ENCODE measurements at places on chromosomes 7 and 10.

DNA sequence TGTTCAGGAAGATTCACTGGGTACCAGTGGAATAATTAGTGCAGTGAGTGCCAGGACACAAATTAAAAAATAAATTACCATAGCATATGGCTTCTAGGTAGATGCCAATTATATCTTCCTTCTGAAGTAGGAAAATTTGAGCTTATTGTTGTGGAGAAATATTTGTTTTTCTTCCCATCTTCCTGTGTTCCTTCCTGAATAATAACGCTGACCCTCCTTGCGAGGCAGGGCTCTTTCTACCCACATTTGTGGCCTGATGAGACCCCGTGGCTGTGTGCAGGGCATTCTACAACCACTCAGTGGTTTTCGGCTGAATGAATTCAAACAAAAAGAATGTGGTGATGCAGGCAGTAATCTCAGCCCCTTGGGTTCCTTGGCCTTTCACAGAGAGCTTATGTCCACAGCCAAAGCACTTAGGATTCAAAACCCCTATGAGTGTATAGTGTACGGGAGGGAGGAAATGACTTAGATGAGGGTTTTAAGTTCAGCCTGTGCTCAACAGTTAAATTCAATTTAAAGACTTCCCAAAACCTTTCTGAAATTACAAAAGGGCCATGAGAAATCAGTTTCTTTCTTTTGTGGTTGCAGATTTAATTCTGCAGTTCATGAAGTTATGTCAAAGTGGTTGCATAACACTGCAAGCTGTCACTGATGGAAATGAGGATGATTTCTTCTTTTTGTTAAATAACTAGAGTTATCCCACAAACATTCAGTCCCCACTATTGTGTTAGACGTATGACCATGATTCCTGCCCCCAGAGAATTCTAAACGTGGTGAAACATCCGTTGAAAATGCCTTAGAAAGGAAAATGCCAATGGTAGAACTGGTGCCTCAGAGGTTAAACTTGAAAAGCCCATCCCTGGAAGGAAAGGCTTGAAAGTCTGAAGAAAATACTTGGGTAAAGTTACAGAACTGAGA, 255.3 kb downstream of the FZD1 start:
- DNase-seq = no peak

DNA sequence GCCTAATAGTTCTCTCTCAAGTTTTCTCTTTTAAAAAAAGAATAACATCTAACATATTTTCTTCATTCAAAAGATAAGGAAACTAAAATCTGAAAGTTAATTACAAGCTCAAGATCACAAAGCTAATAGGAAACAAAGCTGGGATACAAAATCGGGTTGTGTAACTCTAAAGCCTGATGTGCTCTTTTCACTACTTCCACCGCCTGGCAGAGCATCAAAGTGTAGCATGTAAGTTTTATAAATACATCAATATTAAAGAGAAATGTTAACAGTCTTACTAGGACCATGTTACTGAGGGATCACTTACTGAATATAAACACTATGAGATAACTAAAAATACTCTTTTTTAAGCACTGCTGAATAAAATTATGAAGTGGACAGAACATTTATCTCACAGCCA, 97.2 kb downstream of the KMT2C start:
- DNase-seq = no peak

DNA sequence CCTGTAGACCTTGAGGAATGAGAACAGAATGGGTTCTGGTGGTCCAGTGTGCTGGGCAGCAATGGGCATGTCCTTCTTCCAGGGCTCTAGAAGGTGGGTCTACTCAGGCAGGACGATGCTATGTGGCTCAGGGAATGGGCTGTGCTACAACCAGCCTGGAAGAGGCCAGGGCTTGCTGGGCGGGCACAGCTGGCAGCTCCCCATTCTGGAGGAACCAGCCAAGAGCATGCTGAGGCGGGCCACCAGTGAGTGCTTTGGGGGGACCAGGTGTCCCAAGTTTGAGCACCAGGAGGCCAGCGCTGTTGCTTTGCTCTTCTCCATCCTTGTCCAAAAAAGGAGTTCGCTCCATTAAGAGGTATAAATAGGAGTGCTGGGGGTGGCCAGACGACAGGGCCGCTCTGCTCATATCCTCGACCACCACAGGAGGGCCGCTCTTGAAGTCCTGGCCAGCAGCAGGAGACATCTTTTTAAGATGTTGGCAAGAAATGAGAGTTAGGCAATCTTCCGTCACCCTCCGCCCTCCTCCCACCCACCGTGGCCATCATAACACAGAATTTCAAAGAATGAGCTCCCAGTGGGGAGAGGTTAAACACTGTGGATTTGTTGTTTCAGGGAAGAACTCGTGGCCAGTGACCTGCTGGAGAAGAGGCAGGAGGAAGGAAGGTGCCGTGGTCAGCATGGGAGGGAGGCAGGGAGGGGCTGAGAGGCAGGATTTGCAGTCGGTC, 141.3 kb downstream of the GRK5 start:
- DNase-seq = no peak

DNA sequence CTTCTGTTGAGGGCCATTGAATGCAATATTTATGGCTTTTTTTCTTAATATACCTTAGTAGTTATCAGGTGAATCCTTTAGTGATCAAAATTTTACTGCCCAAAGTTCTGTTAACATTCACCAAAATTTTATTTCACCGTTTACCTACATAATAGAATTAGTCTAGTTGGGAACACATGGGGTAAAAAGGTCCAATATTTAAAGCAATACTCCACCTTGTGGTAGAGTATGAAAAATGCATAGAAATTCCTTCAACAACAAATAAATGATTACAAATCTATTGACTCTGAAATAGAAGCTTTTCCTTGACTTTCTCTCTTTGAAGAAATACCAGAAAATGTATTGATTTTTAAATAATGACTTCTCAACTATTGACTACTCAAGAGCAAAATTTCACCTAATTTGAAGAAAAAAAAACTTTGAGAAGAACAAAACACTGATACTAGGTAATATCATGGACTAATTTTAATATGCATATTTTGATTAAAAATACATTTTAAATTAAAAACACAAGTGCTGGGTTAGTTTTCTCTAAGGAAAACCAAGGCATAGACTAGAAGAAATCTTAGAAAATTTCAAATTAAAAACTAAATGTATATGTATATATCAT, 43.3 kb downstream of the POLR1F start:
- no peak for DNase-seq

DNA sequence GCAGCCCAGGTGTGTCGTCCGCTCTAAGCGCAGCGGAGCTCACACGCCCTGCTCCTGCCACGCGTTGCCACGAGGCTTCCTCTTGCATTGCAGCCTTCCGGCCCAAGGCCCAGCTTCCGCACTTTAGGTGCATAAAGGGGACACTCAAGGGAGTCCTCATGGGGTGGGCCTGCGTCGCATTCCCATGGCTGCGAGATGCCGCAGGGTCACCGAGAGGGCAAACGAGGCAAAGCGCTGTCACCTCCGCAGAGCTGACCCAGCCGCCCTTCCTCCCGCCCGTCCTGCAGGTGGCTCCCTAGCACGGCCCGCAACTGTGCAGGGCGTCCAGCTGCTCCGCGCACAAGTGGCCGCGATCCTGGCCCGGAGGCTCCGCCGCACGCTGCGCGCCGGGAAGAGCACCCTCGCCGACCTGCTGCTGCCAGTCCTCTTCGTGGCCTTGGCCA, 283.5 kb downstream of the ABCA13 start:
- DNase-seq = no peak
